ENCODE measurements at places on chromosomes 2 and 18.

- DNase-seq = no peak
Measured at GRCh38 chr2:17876590-17876989, 1.9 kb upstream of the KCNS3 start.

GRCh38 chr2:217183471-217183870 is 323.6 kb upstream of the TNP1 start:
- no peak for DNase-seq

DNA sequence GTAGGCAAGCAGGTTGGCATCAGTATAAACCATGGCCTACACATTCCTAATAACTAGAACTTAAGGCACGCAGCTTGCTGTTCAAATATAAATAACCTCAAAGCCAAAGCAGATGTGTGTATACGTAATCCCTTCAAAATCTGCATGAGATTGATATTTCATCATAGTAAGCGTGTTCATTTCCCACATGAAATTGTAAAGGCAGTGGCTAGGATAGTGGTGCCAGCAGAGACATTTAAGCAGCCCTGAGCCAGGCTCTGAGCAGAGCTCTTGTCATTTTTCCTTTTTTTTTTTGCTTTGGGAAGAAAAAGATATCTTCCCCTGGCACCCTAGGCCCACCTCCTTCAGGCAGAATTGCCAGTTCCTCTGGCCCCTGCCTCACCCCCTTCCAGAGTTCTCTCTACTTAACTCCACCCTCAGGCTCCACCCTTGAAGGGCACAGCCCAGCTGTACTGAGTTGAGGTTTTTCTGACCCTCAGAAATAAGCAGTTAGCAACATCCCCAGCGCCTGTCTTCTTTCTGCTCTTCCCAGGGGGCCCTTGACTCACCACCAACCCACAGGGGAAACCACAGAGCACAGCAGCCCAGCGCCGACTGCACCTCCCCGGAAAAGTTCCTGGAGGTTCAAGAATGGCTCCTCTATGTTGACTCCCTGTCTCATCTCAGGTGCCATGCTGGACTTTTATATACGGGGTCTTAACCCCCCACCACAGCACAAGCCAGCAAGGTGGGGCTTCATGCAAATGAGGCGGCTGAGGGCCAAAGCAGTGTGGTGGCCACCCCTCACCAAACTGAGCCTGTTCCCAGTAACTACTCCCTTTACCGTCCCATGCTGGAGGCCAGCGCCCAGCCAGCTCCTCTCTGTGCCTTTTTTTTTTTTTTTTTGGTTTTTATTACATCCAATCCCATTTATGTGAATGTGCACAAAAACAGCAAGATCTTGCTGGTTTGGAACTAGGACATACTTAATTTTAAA is 84.7 kb downstream of the EHD3 start:
- DNase-seq = peak; percentile 96

GRCh38 chr18:45213040-45213333 is 402.3 kb upstream of the SLC14A2 start:
- DNase-seq = no peak

DNA sequence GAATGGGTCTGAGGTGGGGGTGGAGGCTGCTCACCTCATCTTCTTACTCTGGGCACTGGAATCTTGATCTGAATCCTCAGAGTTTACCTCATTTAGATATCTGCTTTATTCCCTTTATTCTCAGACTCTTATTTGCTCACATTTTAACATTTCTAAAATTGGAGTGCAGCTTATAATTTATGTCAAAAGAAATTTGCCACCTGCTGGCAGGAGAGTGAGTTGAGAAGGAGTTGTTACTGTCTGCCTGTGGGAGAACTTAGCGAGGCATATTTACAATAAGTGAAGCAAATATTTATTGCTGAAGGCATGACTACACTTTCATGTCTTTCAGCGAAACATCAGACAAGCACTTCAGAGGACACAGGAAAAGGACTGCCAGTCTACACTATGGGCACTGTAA is 16.4 kb upstream of the KIAA2012 start:
- no peak for DNase-seq

DNA sequence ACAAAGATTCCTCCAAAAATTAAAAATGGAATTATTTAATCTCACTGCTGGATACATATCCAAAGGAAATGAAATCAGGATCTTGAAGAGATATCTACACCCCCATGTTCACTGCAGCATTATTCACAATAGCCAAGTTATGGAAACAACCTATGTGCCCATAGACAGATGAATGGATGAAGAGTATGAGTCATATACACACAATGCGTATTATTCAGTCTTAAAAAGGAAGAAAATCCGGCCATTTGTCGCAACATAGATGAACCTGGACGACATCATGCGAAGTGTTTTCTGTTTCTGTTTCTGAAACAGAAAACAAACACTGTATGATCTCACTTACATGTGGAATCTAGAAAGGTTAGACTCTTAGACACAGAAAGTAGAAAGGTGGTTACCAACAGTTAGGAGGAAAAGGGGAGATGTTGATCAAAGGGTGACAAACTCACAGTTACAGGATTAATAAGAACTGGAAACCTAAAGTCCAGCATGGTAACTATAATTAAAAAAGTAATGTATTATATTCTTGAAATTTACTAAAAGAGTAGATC is 87.8 kb upstream of the ERBB4 start:
- no peak for DNase-seq

- DNase-seq = peak; percentile 47
Measured at GRCh38 chr2:44107974-44108373, 60.7 kb upstream of the PPM1B start.

- DNase-seq = peak; percentile 85
Measured at GRCh38 chr2:168685600-168686451, 116.6 kb upstream of the NOSTRIN start.

- no peak for DNase-seq
Measured at GRCh38 chr2:188319838-188320237, 28.2 kb downstream of the GULP1 start.

- DNase-seq = no peak
Measured at GRCh38 chr2:239053801-239054503, 206.1 kb downstream of the TWIST2 start.

DNA sequence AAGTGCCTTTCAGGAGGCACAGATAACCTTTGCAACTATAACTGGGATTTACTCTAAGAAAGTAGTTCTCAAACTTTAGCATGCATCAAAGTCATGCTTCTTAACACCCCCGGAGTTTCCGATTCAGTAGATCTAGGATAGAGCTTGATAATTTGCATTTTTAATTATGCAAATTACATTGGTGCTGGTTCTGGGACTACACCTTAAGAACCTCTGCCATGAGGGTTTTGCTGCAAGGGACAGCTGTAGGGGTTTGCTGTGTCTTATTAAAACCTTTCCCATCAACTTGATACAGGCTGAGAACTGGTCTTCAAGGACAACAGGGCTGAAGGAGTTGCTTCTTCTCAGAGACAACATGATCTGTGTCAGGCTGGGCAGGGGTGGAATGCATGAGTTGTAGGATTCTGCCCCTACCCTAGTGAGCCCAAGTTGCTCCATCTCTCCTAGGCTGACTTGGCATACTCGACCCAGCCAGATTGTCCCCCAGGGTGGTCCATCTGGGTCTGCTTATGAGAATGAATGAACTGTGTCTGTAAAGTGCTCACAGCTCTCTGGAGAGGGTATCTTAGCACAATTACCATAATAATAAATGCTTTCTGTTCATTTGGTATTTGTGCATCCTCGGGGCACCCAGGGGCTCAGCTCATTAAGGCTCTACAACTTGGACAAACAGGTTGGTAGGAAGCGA is 232.7 kb downstream of the CLIP4 start:
- no peak for DNase-seq

GRCh38 chr2:170218931-170219330 is 41.0 kb downstream of the MYO3B start:
- DNase-seq = no peak

GRCh38 chr2:110886826-110887573 is 154.6 kb downstream of the ACOXL start:
- peak; percentile 15 for DNase-seq

DNA sequence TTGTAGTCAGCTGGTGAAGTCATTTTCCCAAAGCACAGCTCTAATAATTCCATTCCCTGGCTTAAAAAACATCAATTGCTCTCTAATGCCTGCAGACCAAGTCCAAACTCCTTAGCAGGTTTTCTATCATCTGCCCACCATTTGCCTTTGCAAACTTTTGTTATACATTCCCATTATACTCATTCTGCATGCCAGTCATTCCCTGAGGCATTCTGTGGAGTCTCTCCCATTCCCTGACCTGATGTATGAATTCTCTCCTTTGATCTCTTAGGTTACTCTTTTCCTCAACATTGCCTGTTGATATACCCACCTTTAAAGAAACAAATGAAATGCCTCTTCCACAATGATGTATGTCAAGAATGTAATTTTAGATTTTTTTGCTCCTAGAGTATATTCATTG is 852.0 kb upstream of the FSHR start:
- DNase-seq = no peak

DNA sequence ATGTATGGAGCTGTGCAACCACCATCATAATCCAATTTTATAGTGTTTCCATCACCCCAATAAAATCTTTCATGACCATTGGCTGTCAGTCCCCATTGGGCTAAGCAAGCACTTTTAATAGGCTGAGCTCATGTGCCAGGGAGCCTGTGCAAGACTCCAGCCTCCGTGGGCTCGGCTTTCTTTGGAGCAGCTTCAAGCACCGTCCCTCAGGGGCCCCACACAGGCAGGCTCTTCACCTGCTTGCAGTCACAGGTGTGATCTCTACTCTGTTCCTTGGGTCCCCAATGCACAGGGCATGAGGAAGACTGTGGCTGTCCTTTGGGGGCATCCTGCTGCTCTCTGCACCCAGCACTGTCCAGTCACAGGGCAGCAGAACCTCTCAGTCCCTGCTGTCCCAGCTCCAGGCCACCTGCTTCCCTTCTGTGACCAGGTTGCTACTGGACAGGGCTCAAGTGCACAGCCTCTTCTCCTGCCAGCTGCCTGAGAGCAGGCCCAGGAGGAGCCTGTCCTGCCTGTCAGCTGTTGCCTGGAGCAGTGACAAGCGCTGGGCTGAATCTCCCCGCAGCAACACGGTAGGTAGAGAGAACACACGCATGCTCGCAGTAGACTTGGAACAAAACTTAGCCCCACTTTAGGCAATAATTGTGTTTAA is 40.7 kb upstream of the TMEM131 start:
- no peak for DNase-seq

DNA sequence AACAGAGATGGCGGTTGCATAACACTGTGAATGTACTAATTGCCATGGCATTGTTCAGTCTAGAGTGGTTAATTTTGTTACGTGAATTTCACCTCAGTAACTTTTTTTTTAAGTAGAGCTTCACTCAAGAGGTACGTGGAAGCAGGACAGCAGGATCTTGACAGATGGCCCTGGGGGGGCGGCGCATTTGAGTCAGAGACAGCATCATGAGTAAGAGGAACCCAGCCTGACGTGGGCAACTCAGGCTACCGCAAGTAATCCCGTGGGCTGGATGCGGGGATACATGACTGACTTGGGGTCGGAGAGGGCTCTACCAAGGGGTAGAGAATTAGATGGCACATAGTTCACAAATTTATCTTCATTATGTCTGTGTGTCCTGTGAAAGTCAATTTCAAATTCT is 38.1 kb upstream of the DAPL1 start:
- DNase-seq = peak; percentile 69

DNA sequence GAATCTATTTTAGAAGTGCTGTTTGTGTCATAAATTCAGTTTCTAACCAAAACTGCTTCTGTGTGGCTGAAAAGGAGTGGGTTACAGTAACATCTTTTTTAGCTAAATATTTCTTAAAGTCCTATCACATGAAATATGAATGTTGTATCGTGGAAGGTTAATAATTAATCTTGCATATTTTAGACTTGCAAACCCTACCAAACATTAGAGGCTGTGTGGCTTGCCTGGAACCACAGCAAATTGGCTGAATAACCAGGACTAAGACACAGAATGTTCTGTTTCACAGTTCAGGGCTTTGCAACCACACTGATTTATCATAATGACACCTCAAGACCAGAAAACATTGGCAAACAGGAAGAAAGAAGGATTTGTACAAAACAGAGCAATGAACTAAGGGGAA is 208.9 kb upstream of the CNTNAP5 start:
- no peak for DNase-seq

GRCh38 chr2:208990716-208991115 is 433.1 kb upstream of the MAP2 start:
- DNase-seq = no peak

GRCh38 chr2:219830353-219830738 is 202.9 kb downstream of the SLC4A3 start:
- no peak for DNase-seq

DNA sequence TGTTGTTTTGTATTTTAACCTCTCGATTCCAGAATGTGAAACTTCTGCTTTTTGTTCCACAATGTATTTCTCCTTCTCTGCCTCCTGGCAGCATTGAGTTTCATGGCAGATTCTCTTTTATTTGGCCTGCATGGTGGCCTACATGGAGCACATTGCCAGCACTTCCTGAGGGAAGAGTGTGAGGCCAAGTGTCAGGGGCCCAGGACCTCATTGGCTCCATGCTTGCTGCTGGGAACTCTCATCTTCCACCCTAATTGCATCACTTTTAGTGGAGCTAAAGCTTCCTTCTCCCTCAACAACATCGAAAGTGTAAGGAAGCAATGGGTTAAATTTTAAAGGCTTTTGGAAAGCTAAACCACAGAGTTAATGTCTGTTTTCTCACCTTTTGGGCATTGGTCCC is 9.5 kb downstream of the TRIB2 start:
- peak; percentile 17 for DNase-seq

DNA sequence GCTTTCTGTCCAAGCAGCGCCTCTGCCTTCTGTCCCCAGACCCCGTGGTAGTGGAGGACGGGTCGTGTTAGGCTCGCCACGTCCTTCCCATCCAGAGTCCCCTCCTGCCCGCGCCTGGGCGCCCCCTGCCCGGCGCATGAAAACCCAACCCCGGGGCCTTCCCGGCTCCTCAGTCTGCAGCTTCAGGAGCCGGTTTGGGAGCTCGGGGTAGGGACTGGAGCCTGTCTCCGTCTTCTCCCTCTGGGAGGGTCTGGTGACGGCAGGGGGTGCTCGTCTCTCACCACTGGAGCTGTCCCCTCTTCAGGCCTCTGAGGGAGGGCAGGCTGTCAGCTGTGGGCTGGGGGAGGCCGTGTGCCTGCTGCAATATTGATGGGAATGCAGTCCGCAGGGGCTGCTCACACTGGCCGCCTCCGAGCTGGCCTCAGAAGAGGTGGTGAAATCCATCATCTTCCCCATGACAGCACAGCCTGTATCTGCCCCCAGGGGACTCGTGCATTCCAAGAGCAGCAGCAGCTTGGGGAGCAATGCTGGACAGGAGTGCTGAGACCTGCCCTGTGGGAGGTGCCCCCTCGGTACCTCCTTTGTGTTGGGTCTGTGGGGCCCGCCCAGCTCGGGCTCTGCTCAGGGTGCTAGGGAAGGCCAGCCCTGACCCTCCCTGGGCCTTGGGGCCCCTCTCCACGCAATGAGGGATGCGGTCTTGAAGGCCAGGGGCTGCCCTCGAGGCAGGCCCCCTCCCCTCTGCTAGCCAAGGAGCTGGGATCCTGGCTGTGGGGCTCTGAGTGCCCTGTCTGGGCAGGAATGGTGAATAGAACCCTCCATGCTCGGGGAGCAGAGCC is 17.8 kb upstream of the KLHL30 start:
- DNase-seq = no peak

DNA sequence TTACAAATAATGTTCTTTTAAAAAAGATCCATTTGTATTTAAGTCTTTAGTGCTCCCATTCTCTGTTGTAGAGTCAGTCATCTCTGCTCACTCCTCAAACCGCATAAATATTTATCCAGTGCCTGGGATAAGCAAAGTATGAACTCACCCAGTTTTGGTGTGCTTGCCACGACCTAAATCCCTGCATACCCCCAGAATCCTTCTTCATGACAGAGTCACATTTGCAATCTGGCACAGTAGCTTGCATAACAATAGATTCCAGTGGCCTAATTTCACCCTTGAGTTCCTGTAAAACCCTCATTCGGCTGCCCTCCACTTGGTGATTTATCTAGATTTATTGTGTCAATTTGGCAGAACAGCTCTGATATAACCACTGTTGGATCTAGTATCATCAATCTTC is 92.9 kb downstream of the DTNA start:
- no peak for DNase-seq
